ENCODE measurements at places on chromosomes 6 and 20. TPM values are rescaled to one million over a fixed set of nuclear protein-coding genes. Genes with fewer than 3 reads are reported as not detected.

The FAM209B gene
- total RNA-seq, result 2.3 TPM

The FAM83C gene
- not detected for total RNA-seq

The BHLHE23 gene
- total RNA-seq, result not detected

The GJA1 gene
- not detected for total RNA-seq

The DYNLT2 gene
- total RNA-seq, result 3.6 TPM

The TMEM200A gene
- 0.22 TPM for total RNA-seq

DNA sequence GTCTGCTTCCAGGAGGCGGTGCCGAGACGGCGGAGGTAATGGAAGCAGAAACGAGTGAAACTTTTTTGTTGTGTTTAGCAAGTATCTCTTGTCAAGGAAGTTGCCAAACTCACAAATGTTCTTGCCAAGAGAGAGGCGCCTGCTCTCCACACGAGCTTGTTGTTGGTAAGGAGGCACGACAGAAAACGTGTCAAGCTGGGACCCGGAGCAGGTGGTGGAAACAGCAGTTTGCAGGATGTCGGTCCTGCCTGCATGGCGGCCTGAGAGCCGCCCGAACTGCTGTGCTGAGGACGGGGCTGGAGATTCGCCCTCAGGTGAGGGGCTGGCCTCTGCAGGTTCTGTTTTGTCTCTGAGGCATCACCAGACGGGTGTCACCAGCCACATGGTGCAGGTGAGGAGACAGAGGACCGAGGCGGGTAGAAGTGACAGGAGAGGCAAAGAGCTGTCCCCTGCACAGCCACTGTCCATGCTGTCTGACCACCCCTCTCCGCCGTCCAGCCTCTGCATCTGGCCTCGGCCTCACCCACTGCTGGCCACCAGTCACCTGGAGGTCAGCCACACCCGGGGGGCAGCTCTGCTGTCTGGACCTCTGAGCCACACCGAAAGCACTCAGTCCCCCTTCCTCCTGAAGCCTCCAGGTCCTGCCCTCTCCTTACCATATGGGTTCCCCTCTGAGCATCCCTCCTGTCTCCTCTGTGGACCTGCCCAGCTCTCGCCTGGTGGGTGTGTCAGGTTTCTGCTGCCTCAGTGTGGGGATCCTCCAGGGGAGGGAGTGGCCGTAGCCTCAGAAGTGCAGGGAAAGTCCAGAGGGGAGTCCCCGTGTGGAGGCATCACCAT lies 261.5 kb downstream of the TAF4 start:
- no peak for DNase-seq

DNA sequence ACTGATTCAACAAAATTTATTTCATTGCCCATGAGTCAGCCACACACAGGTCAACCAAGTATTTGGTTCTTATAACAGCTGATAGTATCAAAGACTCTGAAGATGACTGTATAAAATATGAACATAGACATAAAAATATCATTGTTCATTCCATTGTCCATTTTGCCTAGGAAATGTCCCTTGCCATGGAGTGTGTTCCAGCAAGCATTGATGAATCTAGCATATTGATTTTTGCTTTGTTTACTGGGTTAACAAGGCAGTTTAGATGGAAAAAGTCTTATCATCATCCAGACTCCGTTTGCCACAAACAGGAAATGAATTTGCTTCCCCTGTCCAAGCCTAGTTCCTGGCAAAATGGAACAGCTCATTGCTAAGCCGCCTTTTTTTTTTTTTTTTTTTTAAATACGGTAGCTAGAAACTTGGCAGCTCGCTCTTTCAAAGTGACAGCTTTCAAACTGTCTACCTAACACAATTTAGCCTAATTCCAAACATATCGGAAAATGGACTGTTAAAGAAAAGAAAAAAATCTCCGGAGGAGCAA lies 7.5 kb downstream of the F13A1 start:
- no peak for DNase-seq

- DNase-seq, result peak; percentile 29
These were observed 87.1 kb downstream of the TMEM242 start for GRCh38 chr6:157236040-157236725.

- DNase-seq, result no peak
These were observed 7.3 kb upstream of the ENTPD6 start for GRCh38 chr20:25188218-25188617.

DNA sequence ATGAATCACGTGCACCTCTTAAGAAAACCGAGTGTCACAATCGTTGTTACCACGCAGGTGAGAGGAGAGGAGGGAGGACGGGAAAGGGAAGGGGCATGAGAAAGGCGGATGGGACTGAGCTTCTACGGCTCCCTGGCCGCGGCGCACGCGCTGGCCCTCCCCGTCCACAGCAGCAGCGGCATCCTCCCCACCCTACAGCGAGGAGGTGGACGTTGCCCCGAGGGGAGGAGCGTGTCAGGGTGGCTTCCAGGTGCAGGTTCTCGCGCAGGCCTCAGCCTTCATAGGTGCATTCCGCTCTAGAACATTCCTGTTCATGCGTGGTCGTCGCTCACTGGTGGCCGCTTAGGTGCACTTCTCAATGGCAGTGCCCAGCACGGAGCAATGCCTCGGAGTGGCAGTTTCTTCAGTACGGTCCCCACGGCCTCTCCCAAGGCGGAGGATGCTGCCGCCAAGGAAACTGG lies 29.7 kb upstream of the AFDN start:
- no peak for DNase-seq

GRCh38 chr20:25073544-25073943 lies 8.4 kb downstream of the VSX1 start:
- DNase-seq, result no peak

DNA sequence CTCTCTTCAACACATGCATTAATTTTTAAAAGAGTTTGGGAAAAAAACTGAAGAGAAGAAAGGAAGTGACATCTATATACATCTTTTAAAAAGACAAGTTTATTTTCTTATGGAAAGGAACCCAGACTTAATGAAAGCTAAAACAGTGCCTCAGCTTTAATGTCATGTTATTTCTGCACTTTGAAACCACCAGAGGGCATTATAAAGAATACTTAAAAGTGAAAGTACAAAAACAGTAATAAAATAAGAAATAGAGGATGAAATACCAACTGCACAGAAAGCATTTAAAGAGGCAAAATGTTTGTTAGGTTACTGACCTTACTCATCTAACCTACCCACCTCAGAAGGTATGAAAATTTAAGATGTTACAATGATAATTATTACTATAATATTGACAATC lies 98.8 kb downstream of the HUS1B start:
- no peak for DNase-seq

GRCh38 chr20:44601236-44601671 lies 18.9 kb downstream of the PKIG start:
- no peak for DNase-seq

DNA sequence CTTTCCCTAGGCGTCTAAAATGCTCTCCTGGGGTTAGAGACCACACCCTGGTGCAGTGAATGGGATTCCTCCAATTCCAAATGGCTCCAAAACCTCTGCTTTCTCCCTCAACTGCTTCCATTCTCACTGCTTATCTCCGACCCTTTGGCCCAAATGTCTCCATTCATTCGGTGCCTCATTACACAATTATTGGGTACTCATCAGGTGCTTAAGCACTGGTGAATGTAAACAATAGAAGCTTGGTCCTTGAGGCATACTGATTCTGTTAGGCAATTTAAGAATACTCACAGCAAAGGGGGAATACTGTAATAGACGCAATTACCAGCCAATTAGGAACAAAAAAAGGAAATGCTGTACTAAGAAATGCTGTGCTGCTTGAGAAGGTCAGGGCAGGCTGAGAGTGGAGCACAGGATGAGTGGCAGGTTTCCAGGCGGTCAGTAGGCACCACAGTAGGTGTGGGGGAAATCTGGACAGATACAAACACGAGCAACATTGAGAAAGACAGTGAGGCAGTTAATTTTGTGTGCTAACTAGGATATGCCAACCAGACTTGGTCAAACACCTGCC lies 23.0 kb downstream of the GMDS start:
- DNase-seq, result no peak

GRCh38 chr20:36462440-36463211 lies 78.7 kb upstream of the MYL9 start:
- no peak for DNase-seq

- DNase-seq, result peak; percentile 86
These were observed 11.4 kb downstream of the SYNGAP1 start for GRCh38 chr6:33430991-33431879.

DNA sequence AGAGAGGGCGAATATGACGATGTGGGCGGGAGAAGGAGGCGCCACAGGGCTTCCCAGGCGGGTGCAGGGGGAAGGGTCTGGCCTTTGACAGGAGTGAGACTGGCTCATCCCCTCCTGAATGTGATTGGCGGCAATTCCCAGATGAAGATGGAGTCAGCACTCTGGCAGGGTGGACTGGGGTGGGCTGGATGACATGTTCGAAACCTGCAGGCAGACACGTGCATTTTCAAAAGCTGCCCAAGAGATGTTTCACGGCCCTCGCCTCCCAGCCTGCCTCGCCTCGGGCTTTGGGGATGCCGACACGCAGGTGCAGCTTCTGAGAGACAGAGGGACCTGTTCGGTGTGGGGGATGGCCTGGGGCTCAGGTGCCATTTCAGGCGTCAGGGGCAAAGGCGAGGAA lies 66.8 kb upstream of the AFDN start:
- no peak for DNase-seq

DNA sequence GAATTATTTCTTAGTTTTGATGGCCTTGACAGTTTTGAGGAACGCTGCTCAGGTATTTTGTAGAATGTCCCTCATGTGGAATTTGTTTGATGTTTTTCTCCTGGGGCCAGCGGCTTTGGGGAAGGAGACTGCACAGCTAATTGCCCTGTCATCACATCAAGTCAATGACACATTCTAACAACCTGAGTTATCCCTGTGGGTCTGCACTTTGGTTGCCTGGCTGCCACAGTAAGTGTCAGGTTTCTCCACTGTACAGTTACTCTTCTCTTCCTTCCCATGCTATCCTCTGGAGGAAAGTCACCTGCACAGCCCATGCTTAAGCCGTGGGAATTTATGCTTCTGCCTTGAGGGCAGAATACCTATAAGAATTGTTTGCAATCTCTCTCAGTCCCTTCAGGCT lies 1.4 kb upstream of the TREML4 start:
- no peak for DNase-seq

DNA sequence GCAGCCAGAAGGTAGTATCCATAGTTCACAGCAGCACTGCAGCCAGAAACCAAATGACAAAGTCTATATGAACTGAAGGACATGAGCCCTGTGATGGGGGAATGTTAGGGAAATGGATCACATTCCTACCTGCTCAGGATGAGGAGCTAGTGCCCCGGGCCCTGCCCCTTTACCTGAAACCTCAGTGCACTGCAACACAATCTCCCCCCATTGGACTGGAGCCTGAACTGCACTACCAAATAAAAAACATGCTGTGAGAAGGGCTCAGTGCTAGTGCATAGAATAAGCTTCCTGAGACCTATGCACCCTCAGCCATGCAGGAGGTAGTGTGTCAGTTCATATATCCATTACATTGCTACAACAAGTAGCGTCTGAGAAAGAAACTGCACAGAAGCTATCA lies 477.8 kb downstream of the HACE1 start:
- DNase-seq, result no peak
